WTC11 (cell line): ENCODE measurements at places on chromosomes 6 and 20.

GRCh38 chr6:170381562-170381961, 75.0 kb downstream of the FAM120B start:
- DNase-seq: no peak

GRCh38 chr20:37895166-37895565, 7.8 kb upstream of the VSTM2L start:
- no peak for DNase-seq

DNA sequence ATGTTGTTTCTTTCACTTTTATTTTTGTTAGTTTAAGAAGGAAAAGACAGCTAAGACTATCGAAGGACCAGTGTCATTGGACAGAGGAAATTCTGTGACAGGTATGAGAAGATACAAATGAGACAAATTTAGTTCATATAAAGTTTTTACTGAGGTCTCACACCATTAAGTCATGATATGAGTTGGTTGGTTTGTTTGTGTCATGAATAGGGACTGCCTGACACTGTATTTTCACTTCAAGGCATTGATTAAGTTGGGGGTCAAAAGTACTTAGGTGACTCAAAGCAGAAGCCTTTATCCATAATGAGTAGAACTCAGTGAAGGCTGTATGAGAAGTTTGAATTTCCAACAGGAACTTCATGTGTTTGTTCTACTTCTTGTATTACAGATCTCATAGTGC, 21.3 kb upstream of the HIVEP2 start:
- DNase-seq: no peak

DNA sequence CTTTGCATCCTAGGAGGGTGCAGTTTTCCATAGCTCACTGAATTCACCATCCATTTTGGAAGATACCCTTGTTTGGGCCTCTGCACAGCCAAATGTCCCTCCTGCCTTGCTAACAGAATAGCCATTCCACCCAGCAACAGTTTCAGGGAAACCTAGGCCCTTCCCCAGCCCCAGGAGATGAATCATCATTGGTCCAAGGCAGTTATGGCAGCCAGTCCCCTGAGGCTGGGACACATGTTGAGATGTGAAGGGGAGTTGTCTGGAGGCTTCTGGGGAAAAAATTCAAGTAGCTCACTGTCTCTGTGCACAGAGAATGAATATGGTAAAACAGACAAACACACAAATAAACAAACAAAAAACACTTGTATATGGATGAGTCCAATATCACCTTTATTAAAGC, 17.4 kb upstream of the SIRPB2 start:
- DNase-seq: no peak

- DNase-seq: no peak
Measured at GRCh38 chr20:39861381-39861780, 827.7 kb downstream of the MAFB start.

GRCh38 chr20:20786428-20786827, 74.0 kb upstream of the RALGAPA2 start:
- DNase-seq: no peak

DNA sequence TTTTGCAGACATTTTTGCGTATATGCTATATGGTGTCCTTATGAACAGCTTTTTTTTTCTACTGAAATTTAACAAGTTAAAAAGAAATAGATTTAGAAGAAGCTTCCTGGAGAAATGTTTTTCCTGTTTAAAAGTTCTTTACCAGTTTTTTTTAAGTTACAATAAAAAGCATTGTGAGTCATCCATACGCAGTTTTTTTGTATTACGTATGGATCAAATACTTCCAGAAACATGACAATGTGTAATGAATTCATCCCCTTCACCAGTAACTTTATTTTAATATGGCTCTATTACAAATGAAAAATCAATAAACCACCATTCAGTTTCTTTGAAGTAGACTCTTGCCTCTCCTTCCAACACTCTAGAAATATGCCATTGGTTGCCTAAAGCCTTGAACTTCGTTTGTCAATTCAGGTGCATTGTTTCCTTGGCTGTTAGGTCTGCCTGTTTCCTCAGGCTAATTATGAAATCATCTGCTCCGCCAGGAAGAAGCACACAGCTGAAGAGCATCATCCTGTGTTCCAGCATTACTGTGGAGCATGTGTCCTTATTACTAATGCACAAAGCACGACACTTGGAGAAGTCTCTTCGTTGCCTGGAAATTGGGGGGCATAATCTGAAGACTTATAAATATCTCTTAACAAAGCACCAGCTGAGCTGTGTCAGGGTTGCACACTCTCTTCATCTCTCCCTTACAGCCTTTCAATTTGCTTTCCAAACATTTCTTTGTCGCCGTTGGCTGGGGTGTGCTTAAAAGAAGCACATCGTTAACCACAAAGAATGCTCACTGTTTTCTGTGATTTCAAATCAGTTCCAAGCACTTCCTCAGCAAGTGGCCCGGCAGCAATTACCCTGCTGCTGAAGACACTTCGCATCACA, 9.6 kb downstream of the MOXD1 start:
- DNase-seq: no peak

DNA sequence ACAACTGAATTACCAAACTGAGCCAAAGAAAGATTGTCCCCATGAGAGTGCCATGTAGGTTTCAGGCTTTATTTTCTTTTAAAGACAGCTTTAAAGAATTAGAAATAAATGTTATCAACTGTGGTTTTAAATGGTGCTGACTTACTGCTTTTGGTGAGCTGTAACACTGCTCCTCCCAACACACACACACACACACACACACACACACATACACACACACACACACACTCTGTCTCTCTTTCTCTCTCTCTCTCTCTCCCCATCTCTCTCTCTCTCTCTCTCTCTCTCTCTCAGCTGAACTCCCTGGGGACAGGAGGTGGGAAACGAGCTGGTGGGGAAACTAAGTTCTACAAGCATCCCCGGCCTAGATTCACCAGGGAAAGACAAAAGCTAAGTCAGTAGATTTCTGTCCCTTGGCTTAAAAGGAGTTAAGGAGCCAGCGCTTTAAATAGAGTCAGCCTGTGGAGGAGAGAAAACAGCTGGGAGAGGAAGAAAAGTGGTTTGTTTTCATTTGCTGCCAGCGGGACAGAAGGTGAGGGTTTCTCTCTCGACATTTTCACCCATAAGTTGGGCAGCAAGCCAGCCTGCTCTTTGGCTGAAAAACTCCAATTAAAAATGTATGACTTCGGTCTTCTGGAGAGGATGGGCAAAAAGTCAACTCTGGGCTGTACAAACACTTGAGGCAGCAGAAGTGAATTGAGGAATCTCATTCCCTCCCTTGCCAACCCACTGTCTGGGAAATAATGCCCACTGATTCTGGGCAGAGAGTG, 27.4 kb downstream of the CBLN4 start:
- DNase-seq: no peak

- DNase-seq: no peak
Measured at GRCh38 chr6:43082806-43083655, 6.9 kb downstream of the PTK7 start.

GRCh38 chr6:143676437-143677045, 1.2 kb upstream of the PHACTR2 start:
- no peak for DNase-seq

DNA sequence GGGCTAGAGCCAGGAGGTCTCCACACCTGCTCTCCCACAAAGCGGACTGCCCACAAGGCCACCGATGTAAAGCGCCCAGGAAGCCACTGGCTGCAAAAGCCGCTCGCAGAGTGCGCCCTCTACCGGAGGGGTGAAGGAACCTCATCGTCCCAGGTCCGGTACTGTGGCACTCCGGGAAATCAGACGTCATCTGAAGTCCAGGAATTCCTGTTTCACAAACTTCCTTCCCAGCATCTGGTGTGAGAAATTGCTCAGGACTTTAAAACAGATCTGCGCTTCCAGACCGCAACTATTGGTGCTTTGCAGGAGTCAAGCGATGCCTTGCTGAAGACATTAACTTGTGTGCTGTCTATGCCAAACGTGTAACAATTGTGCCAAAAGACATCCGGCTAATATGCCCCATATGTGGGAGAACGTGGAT, 115.1 kb upstream of the ARID1B start:
- peak; percentile 80 for DNase-seq

DNA sequence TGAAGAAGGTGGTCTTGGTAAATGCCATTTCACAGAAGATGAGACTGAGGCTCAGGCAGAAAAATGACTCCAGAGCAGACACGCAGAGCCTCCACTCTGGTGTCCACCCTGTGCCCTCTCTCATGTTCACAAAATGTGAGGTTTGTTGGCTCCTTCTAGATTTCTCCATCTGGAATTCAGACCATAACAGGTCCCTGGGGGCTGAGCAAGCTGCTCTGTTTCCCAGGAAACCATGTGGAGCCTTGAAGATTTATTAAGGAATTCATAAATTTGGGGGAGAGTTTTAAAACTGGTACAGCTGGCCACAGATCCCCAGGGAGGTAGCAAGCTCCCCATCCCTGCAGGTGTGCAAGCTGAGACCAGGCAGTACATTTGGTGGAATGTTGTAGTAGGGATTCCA, 38.8 kb upstream of the SIRPA start:
- no peak for DNase-seq

DNA sequence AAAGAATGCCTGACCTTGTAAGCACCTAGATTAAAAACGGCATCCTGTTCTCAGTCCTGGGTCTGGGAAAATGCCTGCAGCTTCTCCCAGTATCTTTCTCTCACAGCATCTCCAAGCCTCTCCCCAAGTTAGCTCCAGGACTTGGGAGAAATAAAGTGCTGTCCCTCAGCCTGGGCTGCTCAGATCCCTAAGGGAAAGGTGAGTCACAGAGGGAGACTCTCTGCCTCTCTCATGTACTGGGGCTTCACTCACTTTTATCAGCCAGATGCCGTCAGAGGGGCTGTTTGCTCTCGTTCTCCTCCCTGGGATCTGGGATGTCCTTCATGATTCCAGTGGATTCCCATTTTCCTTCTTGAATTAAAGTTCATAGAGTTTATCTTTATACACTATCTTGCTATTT, 293.6 kb downstream of the COL12A1 start:
- no peak for DNase-seq

DNA sequence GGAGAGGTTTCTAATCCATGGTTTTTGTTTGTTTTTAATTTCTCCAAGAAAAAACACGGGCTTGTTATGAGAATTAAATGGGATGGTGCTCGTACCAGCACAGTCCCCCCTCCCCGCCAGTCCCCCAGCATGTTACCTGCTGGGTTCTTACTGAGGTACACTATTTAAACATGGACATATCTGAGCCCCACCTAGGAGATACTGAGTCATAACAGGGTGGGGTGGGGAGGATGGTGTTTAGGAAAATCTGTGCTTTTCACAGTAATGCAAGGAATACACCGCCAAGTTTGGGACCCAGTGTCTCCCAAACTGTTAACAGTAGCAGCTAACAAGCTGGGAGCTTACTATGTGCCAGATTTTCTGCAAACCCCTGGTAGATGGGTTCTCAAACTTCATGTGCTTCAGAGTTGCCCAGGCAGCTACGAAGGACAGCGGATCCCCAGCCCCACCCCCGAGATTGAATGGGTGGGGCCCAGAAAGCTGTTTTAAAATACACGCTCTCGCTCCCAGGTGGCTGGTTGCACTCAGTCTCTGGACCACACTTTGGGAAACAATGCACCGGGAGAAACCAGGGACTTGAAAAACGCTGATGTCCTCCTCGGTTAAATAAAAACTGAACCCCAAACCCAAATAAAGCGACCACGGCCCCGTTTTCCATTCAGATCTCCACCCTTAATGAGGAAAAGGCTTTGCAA, 995 bp downstream of the ZFP64 start:
- no peak for DNase-seq

DNA sequence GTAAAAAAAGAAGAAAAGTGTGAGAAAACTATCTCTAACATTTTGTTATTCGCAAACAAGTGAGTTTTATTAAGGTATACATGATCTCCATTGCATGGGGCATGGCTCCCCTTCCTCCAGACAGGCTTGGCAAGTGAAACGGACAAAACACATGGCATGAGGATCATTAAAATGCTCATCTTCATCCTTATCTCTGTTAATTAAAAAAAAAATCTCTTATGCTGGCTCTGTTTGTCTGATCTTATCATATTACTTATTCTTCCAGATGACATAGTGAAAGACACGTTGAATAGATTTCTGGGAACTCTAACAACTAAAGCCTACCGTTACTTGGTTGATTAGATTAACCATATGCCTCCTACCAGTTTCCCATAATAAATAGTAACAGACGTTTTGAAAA, 89.4 kb downstream of the CLVS2 start:
- no peak for DNase-seq
